ENCODE measurements at places on chromosomes 2 and 18.

- no peak for DNase-seq
These were observed 869.1 kb downstream of the CNTNAP5 start for GRCh38 chr2:124894199-124894598.

GRCh38 chr18:36376361-36376760, 78.8 kb downstream of the FHOD3 start:
- no peak for DNase-seq

DNA sequence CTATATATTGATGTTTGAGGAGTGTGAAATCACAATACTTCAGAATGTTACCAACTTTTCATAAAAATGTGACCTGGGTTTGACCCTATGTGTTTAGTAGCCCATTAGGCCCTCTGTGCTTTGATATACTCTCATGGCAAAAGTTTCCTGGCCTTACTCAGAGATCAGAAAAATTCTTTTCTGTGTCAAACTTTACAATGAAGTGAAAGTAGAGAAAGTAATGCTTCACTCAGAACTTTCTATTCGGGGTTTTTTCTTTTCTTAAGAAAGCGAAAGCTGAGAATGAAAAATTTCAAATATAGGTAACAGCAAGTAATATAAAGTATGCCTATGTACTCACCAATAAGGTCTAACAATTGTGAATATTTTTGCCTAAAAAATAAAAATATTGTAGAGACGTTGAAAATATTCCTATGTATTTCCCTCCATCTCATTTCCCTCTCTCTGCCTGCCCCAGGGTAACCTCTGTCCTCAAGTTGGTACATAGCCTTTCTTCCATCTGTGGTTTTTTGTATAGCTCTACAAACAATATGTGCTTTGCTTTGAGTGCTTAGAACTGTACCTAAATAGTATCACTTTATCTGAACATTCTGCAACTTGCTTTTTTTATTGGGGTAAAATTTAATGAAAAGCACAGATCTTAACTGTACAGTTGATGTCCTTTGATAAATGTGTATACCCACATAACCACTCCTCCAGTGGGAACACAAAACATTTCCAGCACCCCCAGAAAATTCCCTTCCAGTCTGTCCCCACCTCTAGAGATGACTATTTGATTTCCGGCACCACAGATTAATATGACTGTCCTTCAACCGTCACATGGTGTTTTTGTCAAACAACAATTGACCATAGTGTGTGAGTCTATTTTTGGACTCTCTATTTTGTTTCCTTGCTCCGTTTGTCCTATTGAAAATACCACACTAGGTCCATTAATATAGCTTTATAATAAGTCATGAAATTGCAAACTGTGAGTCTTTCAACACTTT, 10.3 kb upstream of the ACKR3 start:
- DNase-seq: no peak

DNA sequence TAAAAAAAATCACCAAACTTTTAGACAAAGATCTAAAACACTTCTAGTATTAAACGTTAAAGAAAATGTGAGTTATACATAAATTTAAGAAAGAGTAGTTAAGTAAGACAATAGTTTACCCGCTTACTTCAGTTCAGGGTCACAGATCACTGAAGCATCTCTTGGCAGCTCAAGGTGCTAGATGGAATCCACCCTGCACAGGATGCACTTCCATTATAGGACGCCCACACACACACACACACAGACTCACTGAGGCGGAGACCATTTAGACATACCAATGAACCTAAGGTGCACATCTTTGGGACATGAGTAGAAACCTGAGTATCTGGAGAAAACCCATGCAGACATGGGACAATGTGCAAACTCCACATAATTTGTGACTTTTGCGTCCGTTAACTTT, 630.6 kb upstream of the ZNF804A start:
- no peak for DNase-seq

DNA sequence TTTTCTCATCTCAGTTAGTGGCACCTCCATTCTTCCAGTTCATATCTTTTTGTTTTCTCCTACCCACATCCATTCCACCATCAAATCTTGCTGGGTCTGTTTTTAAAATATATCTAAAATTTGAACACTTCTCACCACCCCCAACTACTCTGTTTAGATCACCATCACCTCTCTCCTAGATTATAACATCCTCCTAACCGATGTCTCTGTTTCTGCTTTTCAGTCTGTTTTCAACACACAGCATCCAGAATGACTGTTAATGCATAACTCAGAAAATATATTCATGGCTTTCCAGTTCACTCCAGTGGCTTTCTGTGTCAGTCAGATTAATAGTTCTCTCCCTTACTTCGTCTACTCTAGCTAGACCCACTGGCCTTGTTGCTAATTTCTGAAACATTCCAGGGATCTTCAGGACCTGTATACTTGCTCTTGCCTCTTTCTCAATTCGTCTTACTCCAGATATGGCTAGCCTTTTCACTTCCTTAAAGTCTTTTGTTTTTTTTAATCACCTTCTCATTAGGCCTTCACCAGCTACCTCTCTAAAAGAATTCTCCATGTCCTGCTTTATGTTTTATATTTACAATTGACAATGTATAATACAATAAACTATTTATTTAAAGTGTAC, 105.3 kb downstream of the COMMD1 start:
- no peak for DNase-seq

DNA sequence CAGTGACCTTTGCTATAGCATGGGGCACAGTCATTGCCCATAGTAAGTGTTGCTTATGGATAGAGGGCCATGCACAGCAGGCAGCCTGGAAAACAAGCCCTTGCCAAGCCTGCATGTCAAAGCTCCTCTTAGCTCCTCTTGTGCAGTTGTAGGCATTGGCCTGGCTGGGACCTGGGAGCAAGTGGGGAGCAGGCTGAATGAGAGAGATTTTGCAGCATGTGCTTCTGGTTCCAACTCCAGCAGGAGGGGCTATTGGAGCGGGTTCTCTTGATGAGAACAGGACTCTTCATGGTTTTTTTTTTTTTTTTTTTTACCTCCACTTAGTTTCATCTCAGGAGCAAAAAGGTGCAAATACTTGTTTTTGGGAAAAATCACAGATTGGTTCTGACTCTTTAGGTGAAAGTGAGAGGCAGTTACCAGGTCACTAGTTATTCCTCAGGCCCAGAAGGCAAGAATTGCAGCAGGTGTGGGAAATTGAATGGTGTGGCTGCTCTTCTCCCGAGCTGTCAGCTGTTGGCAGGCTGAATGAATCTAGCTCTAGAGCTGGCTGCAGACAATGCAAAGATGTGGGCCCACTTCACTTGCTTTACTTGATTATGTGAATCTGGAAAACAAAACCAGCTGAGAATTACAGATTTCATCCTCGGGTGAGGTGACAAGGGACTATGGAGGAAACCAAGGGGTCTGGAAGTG, 95.9 kb downstream of the MAP4K4 start:
- DNase-seq: no peak

DNA sequence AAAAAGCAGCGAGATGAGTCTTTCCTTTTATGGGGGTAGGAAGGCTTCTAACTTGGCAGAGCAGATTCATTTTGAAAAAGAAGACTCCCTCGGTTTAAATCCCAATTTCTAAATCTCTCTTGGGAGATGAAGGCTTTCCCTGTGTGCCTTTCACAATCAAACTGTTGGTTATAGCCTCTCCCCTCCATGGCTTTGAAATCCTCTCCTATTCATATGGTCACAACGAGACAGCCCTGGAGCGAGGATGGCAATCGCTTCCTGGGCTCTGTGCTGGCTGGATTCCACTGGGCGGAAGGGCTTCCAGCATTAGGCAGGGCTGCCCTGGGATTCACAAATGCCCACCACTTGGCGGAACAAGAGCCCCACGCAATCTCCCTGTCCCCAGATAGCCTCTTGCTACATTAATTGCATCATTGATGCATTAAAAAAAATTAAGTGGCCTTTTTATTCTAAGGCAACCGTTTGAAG, 1.6 kb downstream of the CAVIN2 start:
- peak; percentile 22 for DNase-seq

DNA sequence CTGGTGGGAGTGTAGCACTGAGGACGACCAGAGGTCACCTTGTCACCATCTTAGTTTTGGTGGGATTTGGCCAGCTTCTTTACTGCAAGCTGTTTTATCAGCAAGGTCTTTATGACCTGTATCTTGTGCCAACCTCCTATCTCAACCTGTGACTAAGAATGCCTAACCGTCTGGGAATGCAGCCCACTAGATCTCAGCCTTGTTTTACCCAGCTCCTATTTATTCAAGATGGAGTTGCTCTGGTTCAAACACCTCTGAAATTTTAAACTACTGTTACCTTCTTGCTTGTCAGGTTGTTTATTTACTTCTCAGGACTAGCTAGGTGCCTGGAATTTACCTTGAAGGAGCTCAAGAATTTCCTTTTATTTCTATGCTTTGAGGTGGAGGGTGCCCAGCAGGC, 9.5 kb upstream of the KCNG3 start:
- no peak for DNase-seq

GRCh38 chr2:216408426-216409290, 3.6 kb upstream of the SMARCAL1 start:
- no peak for DNase-seq

GRCh38 chr18:63834471-63835113, 52.9 kb upstream of the SERPINB2 start:
- DNase-seq: peak; percentile 41

- DNase-seq: no peak
These were observed 75.1 kb downstream of the MYT1L start for GRCh38 chr2:2256011-2256410.

DNA sequence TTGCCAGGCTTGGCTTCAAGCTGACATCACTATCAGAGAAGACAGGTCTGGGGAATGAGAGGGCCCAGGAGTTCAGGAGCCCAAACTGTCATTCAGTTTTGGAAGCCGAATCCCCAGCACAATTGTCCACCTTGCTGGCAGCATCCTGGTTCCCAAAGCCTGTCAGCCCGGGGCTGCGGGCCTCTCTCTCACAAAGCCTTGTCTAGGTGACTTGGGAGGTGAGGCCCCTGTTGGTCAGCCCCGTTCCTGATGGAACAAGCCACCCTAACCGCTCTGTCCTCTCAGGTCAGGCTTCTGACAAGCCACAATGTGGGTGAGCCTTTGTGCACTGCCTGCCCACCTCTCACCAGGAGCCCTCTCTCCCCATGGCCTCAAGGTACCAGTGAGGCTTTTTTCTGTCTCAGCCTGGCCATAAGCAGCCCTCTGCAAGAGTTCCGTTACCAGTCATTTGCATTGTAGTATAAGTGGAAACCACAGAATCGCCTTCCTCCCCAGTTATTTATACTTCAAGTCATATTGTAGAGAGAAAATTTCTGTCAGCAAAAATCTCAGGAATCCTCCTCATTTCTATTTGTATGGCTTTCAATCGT, 100.6 kb downstream of the MSH2 start:
- DNase-seq: no peak

DNA sequence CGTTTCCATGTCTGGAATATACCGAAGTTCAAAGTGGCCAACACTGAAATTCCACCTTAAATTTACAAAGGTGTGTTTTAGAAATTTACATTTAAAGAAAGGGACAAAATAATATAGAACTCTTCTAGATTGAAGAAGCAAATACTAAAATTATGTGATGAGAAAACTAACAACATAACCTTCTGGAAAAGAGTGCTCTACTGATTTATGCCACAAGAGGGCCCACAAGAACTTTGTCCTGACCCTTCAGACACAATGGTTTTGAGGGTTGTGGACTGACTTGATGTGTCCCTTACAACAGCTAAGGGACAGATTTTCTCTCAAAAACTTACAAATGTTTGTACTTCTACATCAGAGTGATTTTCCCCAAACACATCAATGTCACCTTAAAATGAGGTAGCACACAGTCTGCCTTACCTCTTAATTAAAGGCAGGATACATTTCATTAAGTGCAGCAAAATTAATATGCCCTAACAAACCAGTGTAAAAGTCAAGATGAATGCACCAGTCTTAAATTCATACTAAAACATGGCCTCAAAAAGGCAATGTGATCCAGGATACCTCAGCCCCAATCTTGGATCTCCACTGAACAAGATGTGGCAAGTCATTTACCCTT, 36.2 kb downstream of the EIF2AK3 start:
- peak; percentile 50 for DNase-seq
